ENCODE measurements at places on chromosomes 2 and 18.

DNA sequence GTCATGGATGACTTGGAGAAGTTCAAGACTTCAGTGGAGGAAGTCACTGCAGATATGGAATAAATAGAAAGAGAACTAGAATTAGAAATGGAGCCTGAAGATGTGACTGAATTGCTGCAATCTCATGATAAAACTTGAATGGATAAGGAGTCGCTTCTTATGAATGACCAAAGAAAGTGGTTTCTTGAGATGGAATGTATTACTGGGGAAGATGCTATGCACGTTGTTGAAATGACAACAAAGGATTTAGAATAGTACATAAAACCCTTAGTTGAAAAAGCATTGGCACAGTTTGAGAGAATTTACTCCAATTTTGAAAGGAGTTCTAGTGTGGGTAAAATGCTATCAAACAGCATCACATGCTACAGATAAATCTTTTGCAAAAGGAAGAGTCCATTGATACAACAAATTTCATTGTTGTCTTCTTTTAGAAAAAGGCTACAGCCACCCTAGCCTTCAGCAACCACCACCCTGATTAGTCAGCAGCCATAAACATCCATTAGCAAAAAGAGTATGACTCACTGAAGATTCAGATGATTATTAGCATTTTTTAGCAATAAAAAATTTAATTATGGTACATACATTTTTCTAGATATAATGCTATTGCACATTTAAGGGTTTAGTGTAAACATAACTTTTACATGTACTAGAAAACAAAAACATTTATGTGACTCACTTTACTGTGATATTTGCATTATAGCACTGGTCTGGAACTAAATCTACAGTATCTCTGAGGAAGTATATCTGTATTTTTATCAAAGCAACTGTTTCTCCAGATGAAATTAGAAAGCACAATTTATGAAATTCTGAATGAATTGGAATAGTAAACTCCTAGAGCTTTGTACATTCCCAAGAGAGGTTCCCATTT, 110.5 kb upstream of the TACR1 start:
- no peak for DNase-seq

DNA sequence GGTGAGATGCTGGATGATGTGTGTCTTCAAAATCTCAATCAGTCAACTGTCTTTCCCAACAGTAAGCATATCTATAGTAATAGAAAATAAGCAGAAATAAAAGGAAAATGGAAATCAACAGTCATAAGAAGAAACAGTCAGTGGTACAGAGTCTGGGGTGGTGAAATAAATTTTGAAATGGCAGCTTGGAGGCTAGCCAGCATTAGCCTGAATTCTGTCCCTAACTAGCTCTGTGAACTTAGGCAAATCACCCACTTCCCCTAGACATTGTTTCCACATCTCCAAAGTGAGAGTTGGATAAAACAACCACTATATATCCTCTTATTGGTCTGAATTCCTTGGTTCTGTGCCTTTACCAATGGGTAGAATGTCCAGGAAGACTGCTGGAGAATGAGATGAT, 189.7 kb upstream of the REV1 start:
- DNase-seq = no peak

DNA sequence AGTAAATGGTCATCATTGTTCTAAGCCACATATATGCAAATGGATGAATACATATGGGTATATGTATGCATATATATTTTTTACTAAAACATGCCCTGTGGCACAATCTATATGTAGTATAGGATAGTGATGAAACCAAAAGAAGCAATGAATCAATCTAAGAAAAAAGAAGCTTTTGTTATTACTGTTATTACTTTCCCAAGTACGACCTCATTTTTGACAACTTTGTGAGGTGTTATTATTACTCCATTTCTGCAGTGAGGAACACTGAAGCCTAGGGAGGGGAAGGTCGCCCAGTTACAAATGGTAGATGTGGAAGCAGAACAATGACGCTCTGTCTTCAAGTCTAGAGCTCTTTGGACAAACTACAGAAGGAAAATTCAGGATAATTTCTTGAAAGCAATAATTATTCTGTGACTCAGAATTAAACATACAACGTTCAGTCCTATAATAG, 38.3 kb downstream of the STAT4 start:
- DNase-seq = no peak

GRCh38 chr2:106551417-106552130, 64.4 kb downstream of the CD8B2 start:
- no peak for DNase-seq

DNA sequence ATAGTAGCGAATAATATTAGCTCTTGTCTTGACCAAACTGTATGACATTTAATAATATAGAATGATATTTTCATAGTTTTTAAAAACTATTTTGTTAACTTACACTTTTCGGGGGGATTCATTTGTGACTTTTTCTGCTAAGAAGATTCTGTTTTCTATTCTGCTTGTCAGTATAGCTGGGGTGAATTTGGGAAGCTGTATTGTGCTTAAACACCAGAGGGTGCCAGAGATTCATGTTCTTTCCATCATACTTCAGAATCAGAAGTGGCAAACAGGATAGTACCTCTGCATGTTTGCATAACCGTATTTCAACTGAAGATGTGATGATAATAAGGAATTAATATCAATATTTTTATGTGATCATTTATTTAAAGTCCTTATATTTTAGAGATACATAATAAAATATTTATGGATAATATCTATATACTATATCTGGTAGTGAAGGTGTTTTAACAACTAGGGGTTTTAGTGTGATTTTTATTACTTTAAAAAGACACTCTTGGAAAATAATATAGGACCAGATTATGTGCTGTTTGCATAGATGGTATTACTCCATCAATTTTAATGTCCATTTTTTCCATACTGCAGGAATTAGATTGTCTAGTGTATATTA, 81.0 kb downstream of the TAF4B start:
- peak; percentile 14 for DNase-seq

DNA sequence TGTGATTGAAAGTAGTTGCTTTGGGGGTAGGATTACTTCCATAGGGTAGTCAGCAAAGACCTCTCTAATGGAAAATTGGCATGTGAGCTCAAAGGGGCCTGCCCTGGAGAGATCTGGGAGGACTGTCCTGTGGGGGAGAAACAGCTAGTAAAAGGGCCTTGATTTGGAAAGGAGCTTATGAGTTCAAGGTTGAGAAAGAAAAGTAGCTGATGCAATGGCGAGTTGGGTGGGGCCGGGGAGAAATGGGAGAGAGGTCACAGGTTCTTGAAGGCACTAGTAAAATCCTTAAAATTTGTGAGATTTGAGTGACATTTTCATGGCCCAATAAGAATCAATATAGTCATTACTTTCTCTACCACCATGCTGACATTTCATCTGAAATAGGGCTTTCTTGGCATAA, 82.0 kb upstream of the CCDC195 start:
- DNase-seq = no peak

DNA sequence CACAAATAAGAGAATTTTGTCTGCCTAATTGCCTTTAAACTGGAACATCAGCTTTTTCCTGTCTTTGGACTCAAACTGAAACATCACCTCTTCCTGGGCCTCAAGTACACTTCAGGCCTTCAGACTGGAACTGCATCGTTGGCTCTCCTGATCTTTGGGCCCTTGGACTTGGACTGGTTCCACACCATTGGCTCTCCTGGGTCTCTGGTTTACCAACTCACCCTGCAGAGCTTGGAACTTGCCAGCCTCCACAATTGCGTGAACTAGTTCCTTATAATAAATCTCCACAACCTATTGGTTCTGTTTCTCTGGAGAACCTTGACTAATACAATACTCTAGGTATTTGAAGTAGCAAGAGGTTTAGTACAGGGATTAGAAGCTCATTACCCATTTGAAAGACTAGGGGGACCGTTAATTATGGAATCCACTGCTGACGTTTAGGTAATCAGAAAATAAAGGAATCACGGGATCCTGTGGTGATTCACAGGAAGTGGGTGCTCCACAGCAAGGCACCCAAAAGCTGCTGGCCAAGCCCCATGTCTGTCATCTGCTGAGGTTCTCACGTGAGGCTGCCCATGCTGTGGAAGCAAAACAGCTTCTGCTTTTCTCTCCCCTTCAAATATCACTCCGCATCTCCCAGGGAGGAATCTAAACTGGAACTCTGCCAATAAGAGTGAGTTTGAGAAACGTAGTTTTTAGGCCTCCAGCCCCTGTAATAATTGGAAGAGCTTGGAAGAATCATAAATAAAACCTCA, 20.0 kb upstream of the SGPP2 start:
- DNase-seq = no peak

- DNase-seq = no peak
Observed at GRCh38 chr2:19127616-19128015, 230.8 kb downstream of the OSR1 start.

GRCh38 chr2:25490217-25490616, 148.5 kb upstream of the DNMT3A start:
- DNase-seq = no peak

- DNase-seq = peak; percentile 22
Observed at GRCh38 chr2:215002500-215002899, 135.9 kb downstream of the ABCA12 start.

GRCh38 chr2:79830501-79830900, 317.6 kb downstream of the CTNNA2 start:
- no peak for DNase-seq

DNA sequence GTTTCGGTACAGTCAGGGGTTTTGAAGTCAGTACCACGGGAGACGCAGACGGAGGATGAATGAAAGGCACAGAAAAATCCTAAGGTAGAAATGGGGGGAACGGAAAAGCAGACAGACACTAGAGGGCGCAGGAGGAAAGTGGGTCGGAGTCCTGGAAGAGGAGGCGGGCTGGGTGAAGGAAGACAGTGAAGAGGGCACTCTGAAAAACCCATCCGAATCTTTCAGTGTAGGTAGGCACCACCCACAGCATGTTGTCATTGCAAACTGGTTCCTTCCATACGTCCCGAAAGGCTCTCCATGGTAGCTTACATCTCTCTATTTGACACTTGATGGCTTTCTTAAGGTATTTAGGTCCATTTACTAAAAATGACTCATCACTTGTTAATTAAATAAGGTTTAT, 18.5 kb upstream of the ZNF236 start:
- peak; percentile 50 for DNase-seq
